ENCODE measurements at places on chromosomes 3 and 15.
A peak's percentile ranks its signal among the peaks of the same experiment; 100 is the strongest.

DNA sequence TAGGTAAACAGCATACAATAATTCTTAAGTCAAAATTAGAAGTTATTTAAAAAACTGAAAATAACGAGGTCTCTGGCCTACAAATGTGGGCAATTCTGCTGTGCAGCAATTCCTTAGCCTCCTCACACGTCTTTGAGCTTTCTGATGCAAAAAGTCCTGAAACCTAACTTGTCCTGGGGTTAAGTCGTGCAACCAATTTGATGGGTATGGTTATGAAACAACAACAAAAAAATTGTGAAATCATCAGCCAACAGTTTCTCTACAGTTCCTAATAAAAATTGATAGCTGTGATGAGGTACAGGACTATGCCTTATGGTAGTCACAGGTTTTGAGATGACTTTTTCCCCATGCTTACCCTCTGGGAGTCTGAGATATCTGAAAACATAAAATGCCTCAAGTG, 6.5 kb upstream of the GLB1 start:
- no peak for DNase-seq

- no peak for DNase-seq
Observed at GRCh38 chr3:4494895-4495264, 1.7 kb downstream of the ITPR1 start.

- no peak for DNase-seq
Observed at GRCh38 chr3:131454501-131454900, 48.3 kb downstream of the MRPL3 start.

DNA sequence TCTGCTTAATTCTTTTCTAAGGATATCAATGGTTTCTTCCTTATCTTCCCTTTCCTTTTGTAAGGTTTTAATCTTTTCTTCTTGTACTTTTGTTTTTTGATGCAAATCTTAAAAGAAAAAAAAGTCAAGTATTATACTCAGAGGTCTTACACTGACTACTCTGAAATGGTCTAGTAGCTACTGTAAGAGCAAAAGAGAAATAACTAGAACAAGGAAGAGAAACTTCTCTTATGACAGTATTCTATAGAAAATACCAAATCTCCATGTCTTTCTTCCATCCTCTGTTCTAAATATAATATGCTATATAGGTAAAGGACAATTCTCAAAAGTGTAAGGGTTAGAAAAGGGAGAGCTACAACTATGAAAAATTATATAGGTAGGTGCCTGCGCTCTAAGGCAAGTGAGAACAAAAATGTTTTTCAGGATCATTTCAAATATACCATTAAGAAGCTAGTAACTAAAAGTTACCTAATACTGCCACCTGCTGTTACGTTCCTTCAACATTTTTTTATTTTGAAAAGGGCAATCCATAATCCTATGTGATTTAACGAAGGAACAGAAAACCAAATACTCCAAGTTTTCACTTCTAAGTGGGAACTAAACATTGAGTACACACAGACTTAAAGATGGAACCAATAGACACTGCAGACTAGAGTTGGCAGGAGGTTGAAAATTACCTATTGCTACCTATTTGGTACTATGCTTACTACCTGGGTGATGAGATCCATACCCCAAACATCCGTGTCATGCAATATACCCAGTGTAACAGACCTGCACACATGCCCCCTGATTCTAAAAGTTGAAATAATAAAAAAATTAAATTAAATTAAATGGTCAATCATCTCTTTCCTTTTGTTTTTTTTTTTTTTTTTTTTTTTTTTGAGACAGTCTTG, 36.7 kb downstream of the CIP2A start:
- DNase-seq: peak; percentile 17

DNA sequence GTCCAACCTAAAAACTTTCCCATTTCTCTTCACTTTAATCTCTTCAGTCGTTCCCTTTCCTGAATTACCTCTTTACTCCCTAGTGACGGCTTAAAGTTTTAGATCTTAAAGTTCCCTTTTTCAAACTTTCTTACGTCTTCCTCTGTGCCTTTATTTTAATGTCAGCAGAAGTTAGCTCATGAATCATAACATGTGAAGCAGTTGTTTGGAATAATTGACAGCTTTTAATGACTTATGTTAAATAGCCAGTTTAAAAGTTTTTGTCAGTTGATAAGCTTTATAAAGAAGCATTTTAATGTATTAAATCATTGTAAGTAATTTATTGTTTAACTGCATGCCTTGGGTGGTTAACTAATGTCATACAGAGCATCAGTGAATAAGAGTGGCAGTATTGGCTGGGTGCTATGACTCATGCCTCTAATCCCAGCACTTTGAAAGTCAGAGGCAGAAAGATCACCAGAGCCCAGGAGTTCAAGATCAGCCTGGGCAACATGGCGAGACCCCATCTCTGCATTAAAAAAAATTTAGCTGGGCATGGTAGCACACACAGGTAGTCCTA, 33.9 kb downstream of the PIK3CA start:
- DNase-seq: no peak

DNA sequence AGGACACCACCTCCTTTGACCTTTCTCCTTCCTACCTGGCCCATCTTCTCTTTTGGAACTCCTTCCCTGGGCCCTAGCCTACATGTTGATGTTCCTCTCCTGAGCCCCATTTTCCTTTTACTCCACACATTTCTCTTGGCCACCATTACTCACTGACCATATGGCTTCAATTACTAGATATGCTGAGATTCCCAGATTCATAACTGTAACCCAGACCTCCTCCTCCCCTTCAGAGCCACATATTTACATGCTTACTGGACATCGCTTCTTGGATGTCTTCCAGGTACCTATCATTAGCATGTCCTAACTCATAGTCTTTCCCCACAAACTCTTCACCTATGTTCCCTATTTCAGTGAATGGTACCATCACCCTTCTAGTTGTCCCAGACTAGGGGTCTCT, 24.4 kb upstream of the TRIM59 start:
- no peak for DNase-seq

DNA sequence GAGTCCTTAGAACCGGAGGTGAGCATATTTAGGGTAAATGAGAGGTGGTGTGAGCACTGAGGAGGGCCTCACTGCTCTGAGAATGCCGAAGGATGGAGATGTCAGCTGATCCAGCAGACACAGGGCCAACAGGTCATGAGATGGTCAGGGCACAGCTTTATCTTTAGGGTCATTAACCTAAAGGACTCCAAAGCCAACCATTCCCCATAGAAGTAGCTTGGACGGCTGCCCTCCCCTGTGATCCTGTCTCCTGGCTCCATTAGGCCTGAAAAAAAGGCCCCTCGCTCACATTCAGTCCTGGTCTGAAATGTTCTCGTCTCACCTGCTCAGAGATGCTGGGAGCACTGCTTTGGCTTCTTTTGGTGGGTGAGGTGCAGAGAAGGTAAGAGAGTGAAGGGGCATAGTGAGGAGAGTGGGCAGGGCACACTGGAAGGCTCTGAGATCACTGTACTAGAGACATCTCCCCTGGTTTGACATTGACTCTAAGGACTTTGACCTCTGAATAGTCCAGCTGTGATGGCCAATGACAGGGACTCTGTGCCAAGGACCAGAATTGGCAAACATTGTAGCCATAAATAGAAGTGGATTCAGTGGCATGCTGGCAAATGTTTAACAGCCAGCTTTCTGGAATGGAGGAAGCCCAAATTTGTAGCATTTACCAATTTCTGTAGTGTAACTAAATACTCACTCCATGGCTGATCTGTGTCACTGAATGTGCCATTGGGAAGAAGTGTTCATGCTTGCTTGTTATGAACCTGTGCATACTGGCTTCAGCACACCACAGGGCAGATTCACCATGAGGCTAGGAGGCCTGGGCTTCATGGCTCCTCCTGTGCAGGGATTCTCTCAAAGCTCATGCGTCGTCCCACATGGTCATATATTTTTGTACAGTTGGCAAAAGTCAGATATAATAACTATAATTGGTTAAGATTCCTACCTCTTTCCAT, 76.2 kb upstream of the MRPS22 start:
- DNase-seq: no peak

- no peak for DNase-seq
Observed at GRCh38 chr15:38740206-38740605, 175.6 kb upstream of the RASGRP1 start.

- DNase-seq: no peak
Observed at GRCh38 chr3:168341192-168341815, 245.6 kb upstream of the GOLIM4 start.

- no peak for DNase-seq
Observed at GRCh38 chr15:76576523-76577279, 240.1 kb downstream of the ISL2 start.

DNA sequence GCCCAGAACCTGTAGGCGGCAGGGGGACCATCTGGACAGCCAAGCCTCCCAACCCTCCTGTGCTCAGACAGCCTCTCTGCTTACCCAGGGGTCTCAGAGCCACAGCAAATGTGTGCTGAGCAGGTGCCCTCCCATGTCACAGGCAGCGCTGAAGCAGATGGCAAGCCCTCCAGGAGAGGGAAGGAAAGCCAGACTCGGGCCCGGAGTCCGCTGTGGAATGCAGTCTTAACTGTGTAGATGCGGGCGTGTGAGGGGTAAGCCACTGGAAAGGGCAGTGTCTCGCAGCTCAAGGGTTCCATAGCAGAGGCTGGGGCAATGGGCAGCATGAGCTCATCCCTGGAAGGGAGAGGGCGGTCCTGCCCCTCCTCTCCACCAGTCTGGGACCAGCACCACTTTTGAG, 45.6 kb downstream of the UMPS start:
- no peak for DNase-seq

DNA sequence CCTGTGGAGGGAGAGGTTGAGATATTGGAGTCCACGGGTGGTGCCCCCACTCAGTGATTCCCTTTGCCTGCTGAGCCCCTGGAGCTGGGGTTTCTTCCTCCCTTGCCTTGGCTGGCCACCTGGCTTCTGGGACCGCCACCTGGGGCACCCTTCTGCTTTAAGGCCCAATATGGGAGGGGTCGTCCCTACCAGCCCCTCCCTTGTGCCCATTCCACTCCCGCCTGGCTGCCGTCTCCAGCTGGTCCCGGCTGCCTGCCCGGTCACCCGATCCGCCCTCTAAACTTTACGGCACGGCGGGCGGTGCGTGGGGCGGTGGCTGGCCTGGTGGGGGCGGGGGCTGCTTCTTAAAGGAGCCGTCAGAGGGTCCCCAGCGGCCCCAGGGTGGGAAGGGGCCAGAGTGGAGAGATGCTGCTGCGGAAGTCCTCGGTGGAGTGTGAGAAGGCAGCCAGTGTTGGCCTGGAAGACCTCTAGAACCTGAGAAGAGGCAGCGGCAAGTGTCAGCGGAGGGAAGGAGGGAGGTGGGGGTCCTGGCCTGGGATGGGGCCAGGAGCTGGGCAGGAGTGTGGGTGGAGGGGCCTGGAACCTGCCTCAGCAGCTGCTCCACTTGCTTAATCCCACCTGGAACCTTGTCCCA, 1.6 kb upstream of the SEMA3B start:
- DNase-seq: no peak

Measured in endothelial cell (in vitro differentiated cells).